Esophagus squamous epithelium (tissue), 5 donors: ENCODE measurements at places on chromosomes 4 and X. TPM values are rescaled to one million over a fixed set of nuclear protein-coding genes. Genes with fewer than 3 reads are reported as not detected.

Gene TMEM31
- total RNA-seq = not detected

Gene THAP9
- 1.1 TPM for total RNA-seq

Gene ALG13
- 51.7 TPM for total RNA-seq

GRCh38 chr4:139229534-139230039 lies 50.4 kb downstream of the MGARP start:
- H3K27ac ChIP-seq = no peak overlapping the region
- H3K27me3 ChIP-seq = no peaks in the 10 kb centered on the region
- H3K4me3 ChIP-seq = no peak overlapping the region
- no peaks in the 10 kb centered on the region for H3K36me3 ChIP-seq
- no peak for DNase-seq
- no peaks in the 10 kb centered on the region for H3K4me1 ChIP-seq

DNA sequence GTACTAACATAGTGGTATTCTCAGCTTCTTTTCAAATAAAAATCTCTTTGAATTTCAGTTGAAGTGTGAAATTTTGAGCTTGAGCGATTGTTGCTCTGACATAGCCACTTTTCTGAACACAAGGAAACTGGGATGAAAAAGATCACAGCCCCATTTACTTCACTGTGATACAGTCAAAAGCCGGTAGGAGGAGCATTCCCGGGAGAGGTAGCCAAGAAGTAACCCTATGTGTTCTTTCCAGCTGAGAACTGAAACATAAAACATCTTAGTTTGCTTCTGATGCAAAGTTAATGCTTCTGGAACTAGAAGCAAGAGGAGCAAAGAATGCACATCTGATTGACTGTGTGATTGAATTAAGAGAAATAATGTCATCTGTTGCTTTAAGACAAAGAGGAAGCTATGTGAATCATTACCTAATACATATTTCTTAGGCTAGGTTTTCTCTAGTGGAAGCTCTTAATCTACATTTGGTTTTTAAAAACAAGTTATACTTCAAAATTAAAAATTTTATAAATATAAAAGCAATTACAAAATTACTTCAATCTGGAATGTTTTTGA lies 88.3 kb upstream of the UNC5C start:
- DNase-seq = no peak
- no peaks in the 10 kb centered on the region for H3K4me1 ChIP-seq
- H3K27me3 ChIP-seq = no peaks in the 10 kb centered on the region
- no peaks in the 10 kb centered on the region for H3K36me3 ChIP-seq

- H3K27me3 ChIP-seq = no peaks in the 10 kb centered on the region
- no peak overlapping the region for H3K27ac ChIP-seq
- no peaks in the 10 kb centered on the region for H3K36me3 ChIP-seq
- H3K4me1 ChIP-seq = no peaks in the 10 kb centered on the region
- no peak overlapping the region for H3K4me3 ChIP-seq
These were observed 5.3 kb downstream of the ARSF start for GRCh38 chrX:3046253-3047240.

DNA sequence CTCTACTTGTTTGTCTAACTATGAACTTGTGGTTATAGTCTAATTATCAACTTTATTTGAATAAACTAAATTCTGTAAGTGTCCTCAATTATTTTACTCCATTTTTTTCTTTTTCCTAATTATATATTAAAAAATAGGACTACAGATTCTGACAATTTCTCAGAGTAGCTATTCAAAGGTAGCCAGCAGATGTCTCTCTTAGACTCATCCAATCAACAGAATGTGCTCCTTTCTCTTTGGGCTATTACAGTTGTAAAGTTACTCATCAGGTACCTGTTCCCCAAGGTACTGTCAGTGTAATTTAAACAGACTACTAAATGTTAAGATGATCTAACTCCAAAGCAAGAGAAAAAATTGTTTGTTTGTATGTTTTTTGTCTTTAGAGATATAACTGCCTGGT lies 248.6 kb downstream of the PCDH18 start:
- no peaks in the 10 kb centered on the region for H3K36me3 ChIP-seq
- no peaks in the 10 kb centered on the region for H3K4me1 ChIP-seq
- no peak overlapping the region for H3K27ac ChIP-seq
- no peak for DNase-seq
- H3K4me3 ChIP-seq = no peak overlapping the region

DNA sequence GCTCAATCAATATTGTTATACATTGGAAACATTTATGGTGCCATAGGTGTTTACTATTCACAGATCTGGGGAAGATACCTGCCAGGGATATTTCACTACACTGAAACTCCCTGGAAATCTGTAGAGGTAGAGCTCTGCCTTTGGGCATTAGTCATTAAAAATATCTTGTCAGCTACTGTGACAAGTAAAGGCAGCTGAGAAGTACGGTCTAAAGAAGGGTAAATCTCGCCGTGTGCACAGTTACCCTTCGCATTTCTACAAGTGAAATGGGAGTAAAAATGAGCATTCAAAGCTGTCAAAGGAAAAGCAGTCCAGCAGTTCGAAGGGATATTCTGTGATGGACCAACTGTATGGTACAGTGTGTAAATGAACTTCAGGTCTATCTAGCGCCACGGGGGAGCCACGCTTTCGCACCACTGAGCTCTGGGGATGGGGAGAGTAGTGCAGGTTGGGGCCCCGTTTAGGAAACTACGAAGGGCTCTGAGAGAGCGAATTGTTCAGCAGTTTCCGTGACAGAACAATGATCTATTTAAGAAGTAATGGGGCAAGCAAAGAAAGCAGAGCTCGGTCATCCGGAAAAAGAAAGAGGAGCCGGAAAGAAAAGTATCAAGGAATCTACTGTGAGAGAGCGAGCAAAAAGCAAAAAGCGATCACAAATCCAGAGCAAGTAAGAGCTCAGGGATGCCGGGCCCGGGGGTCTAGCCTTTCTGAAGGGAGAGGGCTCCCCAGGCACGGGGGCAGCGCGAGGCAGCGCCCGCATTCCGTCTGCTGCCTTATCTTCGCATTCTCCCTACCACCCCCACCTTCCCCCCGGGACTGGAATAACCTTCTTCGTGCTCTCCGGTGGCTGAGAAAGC lies 646 bp downstream of the TIGD4 start:
- no peaks in the 10 kb centered on the region for H3K36me3 ChIP-seq
- H3K27me3 ChIP-seq = no peaks in the 10 kb centered on the region
- H3K4me1 ChIP-seq = peaks cover 11% of the 10 kb centered on the region
- no peak for DNase-seq

- no peak for DNase-seq
- H3K4me1 ChIP-seq = no peaks in the 10 kb centered on the region
- H3K27ac ChIP-seq = no peak overlapping the region
- no peaks in the 10 kb centered on the region for H3K27me3 ChIP-seq
These were observed 211.7 kb downstream of the COX18 start for GRCh38 chr4:72857787-72858186.

- H3K27me3 ChIP-seq = no peaks in the 10 kb centered on the region
- DNase-seq = no peak
- H3K27ac ChIP-seq = no peak overlapping the region
- no peaks in the 10 kb centered on the region for H3K36me3 ChIP-seq
These were observed 204.7 kb upstream of the STK26 start for GRCh38 chrX:131818297-131818936.
